Esophagus muscularis mucosa (tissue), 4 donors: ENCODE measurements at places on chromosomes 13 and 19. TPM values are rescaled to one million over a fixed set of nuclear protein-coding genes. Genes with fewer than 3 reads are reported as not detected.

DNA sequence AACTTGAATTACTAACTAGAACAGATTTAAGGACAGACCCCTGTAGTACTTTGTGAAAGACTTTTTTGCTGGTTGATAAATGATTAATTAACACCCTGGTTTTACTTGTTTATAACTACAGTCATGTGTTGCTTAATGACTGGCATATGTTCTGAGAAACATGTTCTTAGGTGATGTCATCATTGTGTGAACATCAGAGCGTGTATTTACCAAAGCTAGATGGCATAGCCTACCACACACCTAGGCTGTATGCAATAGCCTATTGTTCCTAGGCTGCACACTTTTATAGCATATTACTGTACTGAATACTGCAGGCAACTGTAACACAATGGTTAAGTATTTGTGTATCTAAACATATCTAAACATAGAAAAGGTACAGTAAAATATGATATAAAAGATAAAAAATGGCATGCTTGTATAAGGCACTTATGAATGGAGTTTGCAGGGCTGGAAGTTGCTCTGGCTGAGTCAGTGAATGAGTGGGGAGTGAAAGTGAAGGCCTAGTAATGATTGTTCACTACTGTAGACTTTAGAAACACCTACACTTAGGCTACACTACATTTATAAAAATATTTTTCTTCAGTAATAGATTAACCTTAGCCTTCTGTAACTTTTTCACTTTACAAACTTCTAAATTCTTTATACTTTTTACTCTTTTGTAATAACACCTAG is 260.3 kb downstream of the KCNRG start:
- no peak for DNase-seq

DNA sequence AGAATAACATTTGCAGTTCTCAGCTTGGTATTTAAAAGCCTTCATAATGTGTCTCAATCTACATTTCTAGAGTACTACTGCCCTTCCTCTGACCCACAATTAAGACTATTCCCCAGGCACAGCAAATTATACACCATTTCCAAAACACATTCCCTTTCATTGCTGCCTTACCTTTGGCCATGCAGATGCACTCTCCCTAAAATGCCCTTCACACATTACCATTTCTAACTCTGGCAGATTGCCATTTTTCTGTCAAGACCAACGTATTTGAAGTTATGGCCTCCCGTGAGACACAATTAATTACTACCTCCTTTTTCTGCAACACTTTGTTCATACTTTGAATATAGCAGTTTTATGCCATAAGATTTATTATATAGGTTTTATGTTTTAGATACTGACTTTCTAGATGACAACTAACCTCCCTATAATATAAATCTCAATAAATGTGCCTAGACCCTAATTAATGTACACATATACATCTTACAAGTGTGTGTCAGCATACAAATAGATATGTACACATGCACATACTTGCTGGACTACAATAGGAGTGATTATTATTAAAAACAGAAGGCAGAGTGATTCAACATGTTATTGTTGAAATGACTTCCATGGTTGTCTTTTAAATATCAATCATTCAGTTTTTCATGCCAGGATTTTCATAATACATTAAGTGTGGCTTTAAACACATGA is 2902.5 kb downstream of the PCDH9 start:
- DNase-seq = no peak

GRCh38 chr13:32495429-32495828 is 43.2 kb downstream of the N4BP2L2 start:
- no peak for DNase-seq

GRCh38 chr13:52921194-52921593 is 72.8 kb upstream of the PCDH8 start:
- no peak for DNase-seq

NTN5 gene
- total RNA-seq = 0.34 TPM
